ENCODE measurements at places on chromosomes 4 and X.

GRCh38 chrX:13059637-13060499 is 15.4 kb upstream of the FAM9C start:
- DNase-seq: no peak

DNA sequence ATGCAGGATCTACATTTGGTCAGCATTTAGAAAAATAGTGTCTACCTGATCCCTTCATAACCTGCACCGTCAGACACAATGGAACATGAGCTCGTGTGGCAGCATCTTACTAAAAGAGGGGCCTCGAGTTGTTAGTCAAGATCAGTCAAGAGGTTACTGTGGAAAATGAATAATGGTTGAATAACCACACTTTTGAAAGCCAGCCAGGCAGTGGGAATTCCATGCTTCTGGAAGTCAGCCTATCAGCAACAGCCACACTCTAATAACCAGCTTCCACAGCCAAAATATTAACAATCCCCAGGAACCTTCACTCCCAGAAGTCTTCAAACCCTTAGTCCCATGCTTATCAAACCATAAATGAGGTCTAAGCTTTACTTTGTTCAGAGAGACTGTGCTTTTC is 234.3 kb downstream of the HS3ST1 start:
- DNase-seq: no peak

- no peak for DNase-seq
Observed at GRCh38 chr4:3640587-3640962, 108.4 kb upstream of the LRPAP1 start.

GRCh38 chrX:31126205-31126604 is 54.4 kb upstream of the FTHL17 start:
- no peak for DNase-seq

DNA sequence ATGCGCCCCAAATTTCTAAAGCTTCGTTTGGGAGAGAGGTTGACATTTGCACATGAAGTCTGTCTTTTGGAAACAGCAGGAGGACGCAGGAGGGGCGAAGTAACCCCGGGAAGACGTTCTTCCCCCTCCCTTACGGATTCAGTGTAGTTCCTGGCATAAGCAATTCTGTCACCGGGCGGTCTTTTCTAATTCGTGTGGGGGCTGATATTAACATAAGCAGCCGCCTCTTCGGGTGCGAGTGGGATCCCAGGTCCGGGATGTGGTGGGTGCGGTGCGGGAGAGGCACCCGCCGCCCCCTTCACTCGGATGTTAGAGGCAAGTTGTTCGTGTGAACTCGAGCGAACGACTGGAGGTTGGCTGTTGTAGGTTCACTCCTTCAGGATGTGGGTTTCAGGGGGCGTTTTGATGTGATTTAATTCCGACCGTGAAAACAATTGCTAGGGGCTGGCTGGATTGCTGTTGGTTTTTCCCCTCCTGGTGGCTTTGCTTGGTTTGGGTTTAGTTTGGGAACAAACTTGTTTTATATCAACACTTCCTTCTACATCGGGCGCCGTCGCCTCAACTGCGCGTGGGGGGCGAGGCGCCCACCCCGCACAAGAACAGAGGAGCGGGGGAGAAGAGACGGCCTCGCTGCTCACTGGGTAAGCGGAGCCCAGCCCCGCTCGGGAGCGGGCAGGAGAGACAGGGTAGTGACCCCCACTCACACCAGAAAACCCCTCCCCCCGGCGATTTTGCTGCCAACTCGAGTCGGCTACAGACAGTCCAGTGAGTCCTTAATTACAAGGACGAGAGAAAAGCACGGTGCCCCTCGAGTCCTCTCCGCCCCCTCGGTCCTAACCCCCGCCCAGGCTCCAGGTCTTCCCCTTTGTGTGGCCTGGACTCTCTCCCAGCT is 2.9 kb upstream of the LEF1 start:
- peak; percentile 59 for DNase-seq

GRCh38 chrX:137194164-137194563 is 160.4 kb upstream of the GPR101 start:
- no peak for DNase-seq

- no peak for DNase-seq
Observed at GRCh38 chr4:101074326-101074725, 273.0 kb downstream of the PPP3CA start.

DNA sequence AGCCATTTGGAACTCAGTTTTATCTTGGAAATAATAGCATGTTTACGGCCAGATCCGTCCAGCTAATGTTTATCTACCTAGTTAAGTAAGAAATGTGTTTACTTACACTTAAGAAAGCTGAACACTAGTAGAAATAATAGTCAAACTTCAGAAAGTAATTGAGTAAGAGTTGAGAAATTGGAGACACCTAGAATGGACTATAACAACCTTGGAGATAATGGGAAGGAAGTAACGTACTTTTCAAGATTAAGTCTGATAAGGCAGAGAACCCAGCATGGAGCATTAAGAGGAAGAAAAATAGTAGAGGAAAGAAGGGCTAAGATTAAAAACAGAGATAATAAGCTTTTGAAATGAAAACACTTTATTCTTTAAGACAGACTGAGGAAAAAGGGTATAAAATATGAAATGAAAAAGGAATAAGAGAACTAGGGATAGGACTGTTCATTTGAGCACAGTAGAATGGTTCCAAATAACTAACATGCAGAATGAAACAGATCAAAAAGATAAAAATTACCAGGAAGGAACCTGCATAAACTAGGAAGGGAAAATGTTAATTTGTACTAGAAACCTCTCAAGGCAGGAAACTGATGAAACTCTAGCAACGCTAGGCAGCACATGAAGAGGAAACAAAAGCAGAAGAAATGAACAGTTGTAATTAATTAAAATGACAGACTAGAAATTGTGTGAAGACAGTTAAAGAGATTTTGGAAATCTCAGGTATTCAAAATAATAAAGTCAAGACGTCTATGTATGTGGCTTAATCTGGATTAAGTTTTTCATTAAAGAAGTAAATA is 71.7 kb downstream of the FBXW7 start:
- no peak for DNase-seq

DNA sequence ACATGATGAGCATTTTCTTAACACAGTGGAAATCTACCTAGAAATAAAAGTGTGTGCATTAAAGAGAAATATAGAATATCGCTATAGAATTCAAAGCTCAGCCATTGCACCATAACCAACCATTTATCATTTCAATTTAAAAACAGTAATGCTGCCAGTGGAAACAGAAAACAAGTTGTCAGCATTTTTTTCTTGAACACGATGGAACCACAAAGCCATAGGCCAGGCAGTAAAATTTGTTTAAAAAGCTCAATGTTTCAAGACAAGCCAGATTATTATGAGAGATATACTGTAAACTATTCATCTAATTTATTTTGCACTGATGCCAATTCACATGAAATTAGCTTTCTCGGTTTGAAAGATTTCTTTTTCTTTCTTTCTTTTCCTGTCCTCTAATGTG is 46.7 kb upstream of the NRK start:
- DNase-seq: no peak

- no peak for DNase-seq
Observed at GRCh38 chr4:189081826-189082225, 858.8 kb upstream of the FRG1 start.

GRCh38 chr4:42442601-42443000 is 45.3 kb downstream of the SHISA3 start:
- DNase-seq: no peak

DNA sequence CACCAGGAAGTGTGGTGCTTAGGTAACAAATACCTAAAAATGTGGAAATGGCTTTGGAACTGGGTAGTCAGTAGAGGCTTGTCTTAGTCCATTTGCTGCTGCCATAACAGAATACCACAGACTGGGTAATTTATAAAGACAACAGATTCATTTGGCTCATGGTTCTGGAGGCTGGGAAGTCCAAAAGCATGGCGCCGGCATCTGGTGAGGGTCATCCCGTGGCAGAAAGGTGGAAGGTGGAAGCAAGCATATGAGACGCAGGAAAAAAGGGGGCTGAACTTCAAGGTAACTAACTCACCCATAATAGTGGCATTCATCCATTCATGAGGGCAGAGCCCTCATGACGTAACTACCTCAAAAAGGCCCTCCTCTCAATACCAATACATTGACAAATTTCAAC is 6.6 kb downstream of the FAM3A start:
- no peak for DNase-seq

DNA sequence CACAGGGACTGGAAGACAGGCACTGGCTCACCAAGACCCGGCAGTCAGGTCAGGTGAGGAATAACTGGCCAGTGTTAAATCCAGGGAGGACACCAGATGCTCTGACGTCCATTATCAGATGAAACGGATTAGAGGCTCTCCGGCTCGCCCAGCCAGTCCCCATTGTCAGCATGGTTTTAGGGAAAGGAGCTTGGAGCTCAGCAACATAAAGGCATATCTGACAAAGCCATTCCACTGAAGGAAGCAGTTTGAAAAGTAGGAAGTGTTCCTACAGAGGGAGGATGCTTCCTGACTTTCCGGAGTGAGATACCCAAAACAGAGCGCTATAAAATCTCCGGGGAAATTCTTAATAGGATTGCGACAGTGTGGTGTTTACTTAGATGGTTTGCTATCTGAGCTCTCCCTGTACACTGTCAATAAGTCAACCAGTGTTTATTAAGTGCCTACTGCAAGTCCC is 14.8 kb downstream of the NDNF start:
- no peak for DNase-seq

GRCh38 chr4:81136161-81136905 is 78.7 kb downstream of the PRKG2 start:
- no peak for DNase-seq

DNA sequence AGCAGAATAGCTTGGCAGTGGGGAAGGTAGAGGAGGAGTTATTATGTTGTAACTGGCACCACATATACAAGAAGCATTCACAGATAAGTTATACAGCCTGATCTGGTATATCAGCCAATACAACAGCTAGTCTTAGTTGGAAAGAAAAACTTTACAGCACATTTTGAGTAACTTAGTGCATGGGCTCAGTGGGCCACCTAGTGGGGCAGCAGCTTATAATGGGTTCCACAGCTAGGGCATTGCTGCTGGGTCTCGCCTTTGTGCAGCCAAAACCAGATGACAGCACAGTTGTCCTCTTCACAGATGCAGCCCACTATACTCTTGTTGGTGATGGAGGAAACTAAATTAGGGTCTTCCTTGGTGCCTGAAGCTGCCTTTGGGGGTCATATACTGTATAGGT is 448.1 kb upstream of the RASGEF1B start:
- no peak for DNase-seq

- DNase-seq: no peak
Observed at GRCh38 chr4:173212379-173212778, 43.8 kb downstream of the GALNT7 start.

GRCh38 chrX:131752493-131753198 is 208.8 kb downstream of the OR13H1 start:
- peak; percentile 78 for DNase-seq

- no peak for DNase-seq
Observed at GRCh38 chrX:12526306-12526705, 264.9 kb upstream of the PRPS2 start.

DNA sequence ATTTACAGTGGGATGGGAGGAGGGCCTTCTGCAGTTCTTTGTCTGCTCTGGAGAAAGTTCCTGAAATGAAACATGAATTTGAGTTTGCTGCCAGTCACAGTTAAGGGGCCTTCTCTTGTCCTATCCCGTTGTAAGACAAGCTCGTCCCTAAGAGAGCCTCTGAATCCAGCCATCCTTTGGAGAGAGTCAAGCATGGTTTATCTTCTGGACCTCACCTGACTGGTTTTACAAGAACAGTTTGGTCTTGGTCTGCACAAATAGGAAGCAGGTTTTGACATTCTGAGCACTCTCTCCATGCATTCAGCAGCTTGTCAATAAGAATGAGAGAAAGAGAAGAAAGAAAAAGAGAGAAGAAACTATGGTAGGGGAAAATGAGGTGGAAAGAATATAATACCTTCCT is 20.4 kb upstream of the TENM3 start:
- no peak for DNase-seq

GRCh38 chr4:39657465-39657864 is 18.8 kb upstream of the SMIM14 start:
- DNase-seq: no peak

- DNase-seq: no peak
Observed at GRCh38 chrX:107676559-107677378, 48.5 kb downstream of the PRPS1 start.

DNA sequence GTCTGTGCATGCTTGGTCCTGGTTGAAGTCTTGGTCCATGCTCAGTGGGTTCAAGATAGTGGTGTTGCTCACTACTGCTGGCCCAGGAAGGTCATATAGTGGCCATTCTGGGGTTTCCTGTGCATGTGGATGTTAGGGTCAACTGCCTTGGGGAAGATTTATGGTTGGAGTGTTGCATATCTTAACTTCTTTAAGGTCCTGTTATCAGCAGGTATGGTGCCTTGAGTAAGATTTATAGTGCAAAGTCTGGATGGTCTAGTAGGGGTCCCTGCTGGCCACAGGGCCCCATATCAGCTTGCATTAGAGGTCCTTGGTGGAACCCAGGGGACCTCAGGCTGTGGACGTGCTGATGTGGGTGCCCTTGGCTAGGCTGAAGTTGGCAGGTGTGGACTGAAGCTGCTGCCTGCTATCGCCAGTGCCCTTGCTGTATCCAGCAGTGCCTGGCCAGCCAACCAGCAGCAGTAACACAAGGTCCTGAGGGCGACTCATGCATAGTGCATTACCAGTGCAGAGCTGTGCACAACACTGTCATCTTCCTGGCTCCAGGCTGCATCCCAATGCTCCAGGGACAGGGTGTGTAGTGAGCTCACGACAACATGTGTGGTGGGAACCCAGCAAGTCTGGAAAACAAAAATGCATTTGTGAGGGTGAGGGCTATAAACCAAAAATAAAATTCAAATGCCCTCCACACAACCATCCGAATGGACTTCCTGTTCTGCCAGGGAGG is 61.0 kb downstream of the BEX3 start:
- DNase-seq: no peak

DNA sequence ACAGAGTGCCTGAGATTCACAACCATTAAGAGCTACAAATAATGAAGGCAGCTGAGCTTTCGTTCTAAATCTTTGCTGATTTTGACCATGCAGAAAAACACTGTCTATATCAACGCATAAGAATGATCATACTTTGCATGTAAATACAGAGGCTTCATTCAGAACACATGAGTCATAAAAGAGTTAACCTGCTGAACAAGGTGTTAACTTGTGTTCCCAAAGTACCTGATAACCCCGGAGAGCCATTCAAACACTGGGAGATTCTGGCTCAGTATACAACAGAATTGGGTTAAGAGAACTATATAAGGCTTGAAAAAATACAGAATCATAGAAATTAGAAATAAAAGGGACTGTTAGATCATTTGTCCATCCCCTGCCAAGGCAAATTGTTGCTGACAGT is 964.3 kb upstream of the TENM3 start:
- DNase-seq: no peak

DNA sequence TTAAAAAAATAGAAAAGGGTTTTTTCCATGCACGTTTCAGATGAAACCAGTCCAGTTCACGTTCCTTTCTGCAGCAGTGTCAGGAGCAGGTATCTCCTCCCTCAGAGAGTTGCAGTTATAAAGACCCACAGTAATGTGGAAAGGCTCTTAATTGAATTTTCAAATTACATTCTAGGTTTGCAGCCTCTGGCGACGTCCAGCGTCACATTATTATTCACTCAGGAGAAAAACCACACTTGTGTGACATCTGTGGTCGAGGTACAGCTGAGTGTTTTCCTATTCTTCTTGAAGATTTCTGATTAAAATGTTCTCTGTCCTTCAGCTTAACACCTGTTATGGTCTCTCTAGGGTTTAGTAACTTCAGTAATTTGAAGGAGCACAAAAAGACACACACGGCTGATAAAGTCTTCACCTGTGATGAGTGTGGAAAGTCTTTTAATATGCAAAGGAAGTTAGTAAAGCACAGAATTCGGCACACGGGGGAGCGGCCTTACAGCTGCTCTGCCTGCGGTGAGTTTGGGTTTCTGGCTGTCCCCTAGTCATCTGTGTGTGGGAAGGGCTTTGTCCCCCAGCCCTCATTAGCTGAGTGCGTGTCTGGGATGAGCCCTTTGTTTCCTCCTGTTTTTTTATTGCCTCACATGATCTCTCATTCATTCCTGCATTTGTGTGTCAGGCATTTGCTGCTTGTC is 25.6 kb downstream of the ZBTB49 start:
- DNase-seq: no peak
